ENCODE measurements at places on chromosomes 16 and 17. TPM values are rescaled to one million over a fixed set of nuclear protein-coding genes. Genes with fewer than 3 reads are reported as not detected.

DNA sequence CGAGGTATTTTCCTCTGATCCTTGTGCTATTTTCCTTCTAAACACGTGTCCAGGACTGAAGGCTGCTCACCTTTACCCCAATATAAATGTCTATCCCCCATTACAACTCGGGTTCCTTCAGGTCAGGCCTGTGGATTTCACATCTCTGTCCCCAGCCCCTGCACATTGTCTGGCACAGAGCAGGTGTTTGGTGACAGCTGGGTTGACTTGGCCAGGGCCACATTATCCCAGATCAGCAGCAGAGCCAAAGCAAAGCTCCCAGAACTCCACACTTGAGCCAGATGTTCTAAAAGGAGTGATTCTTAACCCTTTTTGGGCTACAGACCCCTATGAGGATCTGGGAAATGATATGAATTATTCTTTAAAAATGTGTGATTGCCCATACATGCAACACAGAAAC lies 18.0 kb upstream of the SPATA32 start:
- DNase-seq, result no peak

DNA sequence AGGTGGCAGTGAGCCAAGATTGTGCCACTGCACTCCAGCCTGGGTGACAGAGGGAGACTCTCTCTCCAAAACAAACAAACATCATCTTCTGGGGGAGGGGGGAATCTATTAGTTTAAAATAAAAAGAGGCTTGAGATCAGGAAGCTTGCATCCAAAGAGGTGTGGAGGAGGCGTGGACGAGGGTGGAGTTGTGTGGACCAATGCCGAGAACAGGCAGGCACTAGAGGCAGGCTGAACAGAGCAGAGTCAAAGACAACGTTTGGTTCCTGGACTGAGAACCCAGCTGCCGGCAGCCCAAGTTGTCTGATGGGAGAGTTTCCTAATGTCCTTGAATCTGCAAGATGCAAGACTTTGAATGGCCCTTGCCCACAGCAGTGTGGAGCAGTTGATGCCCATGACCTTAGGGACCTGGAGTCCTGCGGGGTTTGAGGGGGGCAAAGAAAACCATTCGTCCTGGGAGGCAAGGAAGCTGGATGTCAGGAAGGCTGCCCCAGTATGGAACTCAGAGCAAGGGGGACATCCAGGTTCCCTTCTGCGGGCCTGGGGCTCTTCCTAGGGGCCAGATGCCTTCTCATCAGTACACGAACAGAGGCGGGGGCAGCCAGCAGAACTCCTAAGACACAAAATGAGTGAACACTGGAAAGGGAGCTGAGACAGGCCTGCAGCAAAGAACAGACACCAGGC lies 9.2 kb downstream of the TBC1D16 start:
- DNase-seq, result no peak

- DNase-seq, result no peak
These were observed 8.1 kb downstream of the RPL19 start for GRCh38 chr17:39208136-39208535.

DNA sequence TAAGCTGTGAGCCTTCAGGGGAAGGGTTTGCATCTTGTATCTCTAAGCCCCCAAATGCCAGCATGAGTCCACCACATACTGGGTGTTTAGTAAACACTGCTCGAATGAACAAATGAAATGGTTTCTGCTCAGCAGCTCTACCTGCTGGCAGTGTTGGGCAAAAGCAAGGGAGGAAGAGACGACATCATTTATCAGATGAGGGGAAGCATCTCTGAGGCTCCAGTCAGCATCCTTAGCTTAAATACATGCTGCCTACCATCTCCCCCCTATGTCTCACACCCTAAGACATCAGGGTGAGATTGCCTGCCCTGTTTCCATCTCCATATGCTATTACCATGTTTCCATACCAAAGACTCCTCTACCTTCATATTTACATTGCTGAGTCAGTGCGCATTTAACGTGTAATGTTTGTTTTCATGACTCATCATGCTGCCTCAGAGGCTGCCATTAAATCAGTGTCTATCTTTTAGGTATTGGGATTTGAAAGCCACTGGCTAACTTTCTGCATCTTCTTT lies 379.8 kb downstream of the UTP18 start:
- no peak for DNase-seq

GRCh38 chr16:65531475-65531874 lies 409.6 kb upstream of the CDH11 start:
- DNase-seq, result no peak

DNA sequence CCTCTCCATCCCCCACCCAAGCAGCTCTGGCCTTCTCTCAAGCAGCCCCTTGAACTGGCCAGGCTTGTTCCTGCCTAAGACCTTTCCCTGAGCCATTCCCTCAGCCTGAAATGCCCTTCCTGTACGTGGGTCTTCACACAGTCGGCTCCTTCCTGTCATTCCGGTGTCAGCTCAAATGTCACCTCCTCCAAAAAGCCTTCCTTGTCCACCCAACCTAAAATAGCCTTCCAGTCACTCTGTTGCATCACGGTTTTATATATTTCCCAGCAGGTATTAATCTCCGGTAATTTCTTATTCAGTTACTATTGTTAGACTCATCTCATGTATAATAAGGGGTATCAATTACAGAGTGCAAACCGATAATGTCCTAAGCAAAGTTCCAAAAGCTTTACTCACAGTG lies 51.8 kb downstream of the C17orf67 start:
- DNase-seq, result no peak

- no peak for DNase-seq
These were observed 64.5 kb downstream of the HS3ST3A1 start for GRCh38 chr17:13537167-13537731.

GRCh38 chr16:23676924-23677480 lies 1.7 kb upstream of the PLK1 start:
- no peak for DNase-seq

The KRTAP9-9 gene
- not detected for total RNA-seq

DNA sequence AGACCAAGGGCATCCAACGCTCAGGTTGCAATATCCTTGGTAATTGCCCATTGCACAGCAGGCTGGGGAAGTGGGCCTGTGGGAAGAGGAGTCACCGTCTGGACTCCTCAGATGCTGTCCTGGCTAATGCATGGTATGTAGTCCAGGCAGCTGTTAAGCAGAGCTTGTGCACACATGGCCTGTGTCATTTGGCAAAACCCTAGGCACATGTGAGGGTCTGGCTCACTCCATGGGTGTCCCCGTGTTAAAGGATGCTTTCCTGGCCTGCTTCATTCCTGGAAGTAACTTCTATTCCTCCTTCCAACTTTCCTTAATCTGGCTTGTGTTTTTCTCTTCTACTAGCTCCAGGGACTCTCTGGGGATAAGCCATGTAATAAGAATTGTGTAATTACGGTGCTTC lies 378.0 kb upstream of the CA10 start:
- no peak for DNase-seq

The USP6 gene
- total RNA-seq, result 2.9 TPM

- no peak for DNase-seq
These were observed 1.4 kb downstream of the SOST start for GRCh38 chr17:43757171-43757660.

The TBC1D3H gene
- total RNA-seq, result not detected

The GPR179 gene
- total RNA-seq, result under 0.01 TPM

The CEP112 gene
- 17.0 TPM for total RNA-seq

GRCh38 chr17:78361225-78361701 lies 1.4 kb upstream of the SOCS3 start:
- no peak for DNase-seq

GRCh38 chr16:86072328-86073102 lies 173.6 kb downstream of the IRF8 start:
- DNase-seq, result no peak

DNA sequence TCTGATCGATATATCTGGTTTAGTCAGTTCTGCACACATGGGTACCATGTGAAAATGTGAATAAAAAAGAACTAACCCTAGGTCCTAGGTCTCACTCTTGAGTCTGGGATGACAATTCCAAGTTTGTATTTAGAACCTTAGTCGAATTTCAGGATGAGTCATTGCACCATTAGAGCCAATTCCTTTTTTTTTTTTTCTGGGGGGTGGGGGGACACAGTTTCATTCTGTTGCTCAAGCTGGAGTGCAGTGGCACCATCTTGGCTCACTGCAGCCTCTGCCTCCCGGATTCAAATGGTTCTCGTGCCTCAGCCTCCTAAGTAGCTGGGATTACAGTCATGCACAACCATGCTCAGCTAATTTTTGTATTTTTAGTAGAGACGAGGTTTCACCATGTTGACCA lies 41.6 kb downstream of the SPAG9 start:
- no peak for DNase-seq

GRCh38 chr16:46762583-46762982 lies 14.4 kb upstream of the MYLK3 start:
- DNase-seq, result no peak

DNA sequence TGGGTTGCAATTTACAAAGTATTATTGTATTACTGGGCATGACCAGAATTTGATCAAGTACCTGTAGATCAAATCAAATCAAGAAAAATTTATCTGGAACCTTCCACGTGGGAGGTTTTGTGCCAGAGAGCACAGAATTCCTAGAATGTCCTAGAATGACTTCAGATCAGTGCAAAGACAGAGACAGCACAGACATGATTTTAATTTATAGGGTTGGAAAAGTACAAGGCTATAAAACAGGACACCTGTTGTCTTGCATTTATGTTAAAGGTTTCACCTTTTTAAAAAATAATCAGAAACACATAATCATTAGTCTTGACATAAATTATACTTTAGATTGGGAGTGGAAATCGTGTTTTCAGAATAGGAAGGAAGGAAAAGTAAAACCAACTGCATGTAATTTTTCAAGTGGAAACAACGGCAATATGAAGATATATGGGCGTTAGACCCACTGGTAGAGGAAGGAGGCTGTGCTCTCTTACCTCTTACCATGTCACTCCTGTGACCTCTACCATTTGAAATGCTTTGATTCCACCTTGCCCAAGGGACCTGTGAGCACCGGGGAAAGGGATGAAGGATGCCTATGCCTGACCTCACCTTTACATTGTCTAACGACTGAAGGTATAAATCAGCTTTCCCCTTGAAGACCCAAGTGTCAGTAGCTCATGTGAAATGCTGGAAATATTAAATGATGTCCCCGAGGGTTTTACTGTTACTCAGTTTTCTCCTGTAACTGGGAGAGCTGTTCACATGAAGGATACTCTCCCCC lies 100.4 kb downstream of the SNX11 start:
- no peak for DNase-seq

DNA sequence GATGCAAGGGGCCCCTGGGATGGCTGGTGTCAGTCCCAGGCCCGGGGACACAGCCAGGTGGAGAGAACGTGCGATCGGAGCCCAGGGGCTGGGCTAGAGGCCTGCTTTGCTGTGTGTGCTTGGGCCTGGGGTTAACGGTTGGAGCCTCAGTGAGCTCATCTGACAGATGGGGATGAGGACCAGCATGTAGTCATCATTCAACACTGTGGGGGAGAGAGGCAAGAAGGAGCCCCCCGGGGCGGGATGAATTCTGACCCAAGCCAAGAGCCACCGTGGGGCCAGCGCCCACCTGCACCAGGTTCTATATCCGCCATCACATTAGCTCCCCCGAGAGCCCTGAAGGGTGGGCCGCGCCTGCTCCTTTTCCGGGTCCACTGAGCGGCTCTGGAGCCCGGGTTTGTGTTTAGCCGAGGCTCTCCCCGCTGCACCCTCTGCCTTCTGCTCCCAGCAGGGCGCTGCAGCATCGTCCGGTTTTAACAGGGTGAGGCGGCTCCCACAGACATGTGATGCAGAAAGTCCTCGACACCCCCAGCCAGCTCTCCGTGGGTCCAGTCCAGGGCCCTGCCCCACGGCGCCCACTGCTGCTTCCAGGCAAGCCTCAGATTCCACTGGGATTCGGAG lies 365.7 kb downstream of the SEC14L1 start:
- no peak for DNase-seq

GRCh38 chr16:58109330-58109729 lies 19.9 kb downstream of the CFAP20 start:
- DNase-seq, result no peak

The TBC1D3C gene
- total RNA-seq, result not detected

- DNase-seq, result no peak
These were observed 5.8 kb downstream of the SLC5A2 start for GRCh38 chr16:31488468-31489297.

- no peak for DNase-seq
These were observed 116.1 kb downstream of the C16orf95 start for GRCh38 chr16:87201052-87201451.

GRCh38 chr17:16932156-16932555 lies 39.8 kb downstream of the TNFRSF13B start:
- DNase-seq, result no peak

DNA sequence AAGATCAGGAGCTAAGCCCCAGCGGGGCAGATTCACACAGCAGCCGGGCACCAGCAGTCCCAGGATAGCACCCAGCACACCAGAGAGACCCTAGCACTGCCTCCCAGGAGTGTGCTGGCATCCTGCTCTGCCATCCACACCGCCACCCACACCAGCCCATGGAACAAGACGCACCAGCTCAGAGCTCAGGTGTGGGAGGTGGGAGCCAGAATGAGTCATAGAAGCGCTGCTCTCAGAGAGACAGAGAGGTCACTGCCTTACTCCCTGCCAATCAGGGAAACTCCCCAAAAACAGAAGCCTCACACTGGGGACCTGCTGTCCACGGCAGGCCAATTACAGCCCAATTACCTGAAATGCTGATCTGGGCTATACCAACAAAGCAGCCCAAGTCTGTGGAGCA lies 64.9 kb downstream of the CDYL2 start:
- DNase-seq, result no peak

All from esophagus muscularis mucosa (tissue), 4 donors.